ENCODE measurements at places on chromosomes 6 and 20.

DNA sequence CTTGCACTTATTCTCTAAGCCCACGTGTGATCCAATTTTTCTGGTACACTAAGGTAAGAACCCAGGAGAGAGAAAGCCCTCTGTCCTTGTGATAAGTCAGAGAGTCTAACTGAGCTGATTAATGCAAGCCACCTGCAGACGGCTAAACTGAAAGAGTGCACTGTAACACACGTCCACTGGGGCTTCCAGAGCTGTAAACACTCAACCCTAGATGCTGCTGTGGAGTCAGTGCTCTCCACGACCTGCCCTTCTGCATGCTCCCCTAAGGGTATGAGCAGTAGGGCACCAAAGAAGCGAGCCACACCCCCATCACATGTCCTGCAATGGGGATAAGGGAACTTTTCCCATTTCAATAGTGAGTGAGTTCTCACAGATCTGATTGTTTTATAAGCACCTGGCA, 55.7 kb downstream of the TXLNB start:
- no peak for DNase-seq

GRCh38 chr6:62479697-62480220, 193.7 kb upstream of the KHDRBS2 start:
- no peak for DNase-seq

DNA sequence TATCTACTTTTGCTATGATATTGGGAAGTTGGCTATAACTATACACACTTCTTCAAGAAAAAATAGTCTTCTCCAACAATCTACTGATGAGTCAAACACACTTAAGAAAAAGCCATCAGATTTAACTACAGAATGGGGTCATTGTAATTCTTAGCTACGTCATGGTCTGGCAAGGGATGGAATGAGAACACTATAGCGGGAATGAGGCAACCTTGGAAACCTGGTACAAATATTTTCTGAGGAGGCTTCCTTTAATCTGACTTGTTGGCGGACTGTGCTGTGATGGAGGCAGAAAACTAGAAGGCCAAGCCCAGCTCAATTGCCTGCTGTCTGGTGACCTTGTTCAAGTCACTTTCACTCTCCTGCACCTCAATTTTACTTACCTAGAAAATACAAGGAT, 586.8 kb upstream of the JAG1 start:
- DNase-seq = no peak

GRCh38 chr6:169894377-169894960, 143.0 kb downstream of the ERMARD start:
- DNase-seq = no peak

GRCh38 chr6:14232889-14233288, 115.3 kb downstream of the CD83 start:
- no peak for DNase-seq

GRCh38 chr20:17560344-17561074, 9.4 kb upstream of the DSTN start:
- no peak for DNase-seq

DNA sequence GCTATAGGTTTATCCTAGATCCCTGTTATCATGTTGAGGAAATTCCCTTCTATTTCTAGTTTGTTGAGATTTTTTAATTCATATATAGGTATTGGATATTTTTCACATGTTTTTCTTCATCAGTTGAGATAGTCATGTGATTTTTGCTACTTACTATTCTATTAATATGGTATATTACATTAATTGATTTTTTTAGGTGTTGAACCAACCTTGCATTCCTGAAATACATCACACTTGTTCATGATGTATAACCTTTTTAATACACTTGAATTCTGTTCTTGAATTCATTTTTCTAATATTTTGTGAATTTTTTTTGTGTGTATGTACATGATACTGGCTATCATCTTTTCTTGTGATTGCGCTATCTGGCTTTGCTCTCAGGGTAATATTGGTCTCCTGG, 25.5 kb upstream of the CAP2 start:
- DNase-seq = no peak

DNA sequence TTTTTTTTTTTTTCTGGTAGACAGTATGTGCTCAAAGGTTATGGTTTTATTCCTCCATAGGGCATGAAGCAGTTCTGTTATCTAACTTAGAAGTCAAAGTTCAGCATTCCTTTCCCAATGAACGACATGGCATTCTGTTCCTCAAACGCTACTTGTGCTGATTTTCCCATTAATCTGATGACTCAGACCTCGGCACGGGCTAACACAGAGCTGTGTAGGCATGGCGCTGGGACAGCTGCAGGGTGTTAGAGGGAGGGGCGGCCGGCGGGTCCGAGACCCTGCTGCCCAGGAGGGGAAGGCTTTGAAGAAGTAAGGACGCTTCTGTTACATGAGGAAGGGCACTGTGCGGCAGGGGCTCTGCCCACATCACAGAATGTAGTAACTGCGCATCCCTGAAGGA, 93.6 kb upstream of the AGPAT4 start:
- no peak for DNase-seq

DNA sequence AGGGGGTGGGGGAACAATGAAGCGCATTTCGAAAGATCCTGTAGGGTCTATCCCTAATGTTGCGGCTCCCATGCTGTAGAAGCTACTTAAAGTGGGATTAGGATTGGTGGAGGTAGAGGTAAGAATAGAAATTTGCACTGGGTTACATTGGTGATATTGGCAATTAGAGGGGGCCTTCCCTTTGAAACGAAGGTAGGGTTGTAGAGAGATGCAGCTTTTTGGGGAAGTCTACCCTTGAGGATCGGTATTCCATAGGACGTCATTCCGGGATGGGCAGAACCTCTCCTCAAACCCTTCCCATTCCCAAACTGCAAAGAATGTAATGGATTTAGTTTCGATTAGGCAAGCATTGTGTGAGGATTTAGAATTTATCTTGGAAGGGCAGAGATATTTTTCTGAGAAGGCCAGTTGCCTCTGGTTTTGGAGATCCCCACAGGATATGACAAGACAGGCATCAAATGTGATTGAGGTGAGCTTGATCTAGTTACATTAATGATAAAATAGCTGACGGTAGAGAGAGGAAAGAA, 5.4 kb upstream of the ZNFX1 start:
- no peak for DNase-seq

GRCh38 chr6:137683916-137684315, 183.1 kb upstream of the TNFAIP3 start:
- no peak for DNase-seq

DNA sequence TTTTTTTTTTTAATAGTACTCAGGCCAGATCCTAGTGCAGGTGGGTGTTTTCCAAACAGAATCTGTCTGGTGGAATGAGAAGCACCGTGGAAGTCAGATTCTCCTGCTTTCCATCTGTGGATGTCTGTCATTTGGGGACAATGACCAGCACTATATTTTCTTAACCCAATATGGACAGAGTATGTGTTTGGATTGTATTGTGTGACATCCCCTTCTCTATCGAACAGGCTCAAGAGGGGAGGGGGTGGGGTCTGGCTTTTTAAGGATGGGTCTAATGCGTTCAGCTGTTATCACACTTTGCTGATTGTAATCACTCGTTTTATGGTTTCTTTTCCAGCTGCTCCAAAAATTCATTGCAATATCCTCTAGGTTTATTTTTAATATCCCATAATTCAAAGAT, 197.5 kb upstream of the CEP162 start:
- no peak for DNase-seq

GRCh38 chr20:16752082-16752481, 3.9 kb downstream of the OTOR start:
- DNase-seq = no peak
